ENCODE measurements at places on chromosomes 11 and 22.

GRCh38 chr11:67437082-67437808 is at the start of gene PTPRCAP:
Gene PTPRCAP (minus strand): TSS chr11:67437682. CDS start chr11:67437619, 63 bp downstream.
- no peak for DNase-seq

DNA sequence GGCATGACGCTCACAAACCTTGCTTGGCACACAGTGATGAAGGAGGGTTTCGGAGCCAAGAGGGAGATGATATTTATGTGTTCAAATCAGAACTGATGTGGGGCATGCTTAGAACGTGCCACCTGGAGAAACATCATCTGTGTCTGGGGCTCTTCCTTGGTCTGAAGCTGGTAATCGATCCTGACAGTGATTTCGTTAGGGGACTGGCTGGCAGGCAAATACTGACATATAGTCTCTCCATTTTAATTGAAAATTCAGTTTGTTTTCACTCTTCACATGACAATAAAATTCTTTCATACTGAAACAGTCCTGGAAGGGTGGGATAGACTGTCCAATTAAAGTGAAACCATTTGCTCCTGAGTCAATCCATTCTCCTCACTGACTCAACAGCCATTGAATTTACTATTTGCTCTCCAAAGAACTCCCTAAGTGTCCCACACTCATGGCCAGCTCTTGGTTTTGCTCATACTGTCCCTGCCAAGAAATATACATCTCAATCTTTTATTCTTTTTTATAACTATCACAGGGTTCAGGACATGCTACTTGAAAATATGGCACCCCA is 134.8 kb downstream of the TRPC6 start:
- DNase-seq: no peak

- DNase-seq: no peak
Observed at GRCh38 chr22:20426259-20426615, 11.4 kb downstream of the SCARF2 start.

- peak; percentile 24 for DNase-seq
Observed at GRCh38 chr11:2930704-2931419, 1.6 kb upstream of the PHLDA2 start.

DNA sequence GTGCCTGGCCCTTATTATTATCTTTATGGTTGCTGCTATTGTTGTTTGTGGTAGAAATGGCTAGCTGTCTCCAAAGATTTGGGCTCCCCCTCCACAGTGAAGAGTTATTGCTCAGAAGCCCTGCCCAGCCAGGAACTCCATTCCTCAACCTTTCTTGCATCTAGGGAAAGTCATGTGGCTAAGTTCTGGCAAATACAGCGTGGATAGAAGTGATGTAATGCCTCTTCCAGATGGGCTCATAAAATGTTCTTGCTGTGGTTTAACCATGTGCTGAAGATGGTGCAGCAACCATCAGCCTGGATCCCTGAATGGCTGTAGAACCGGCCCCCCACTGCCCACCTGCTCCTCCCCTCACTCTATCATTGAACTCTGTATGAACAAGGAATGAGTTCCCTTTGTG is 203.5 kb upstream of the E2F8 start:
- DNase-seq: no peak

GRCh38 chr11:74538680-74539079 is 45.2 kb upstream of the LIPT2 start:
- DNase-seq: no peak

DNA sequence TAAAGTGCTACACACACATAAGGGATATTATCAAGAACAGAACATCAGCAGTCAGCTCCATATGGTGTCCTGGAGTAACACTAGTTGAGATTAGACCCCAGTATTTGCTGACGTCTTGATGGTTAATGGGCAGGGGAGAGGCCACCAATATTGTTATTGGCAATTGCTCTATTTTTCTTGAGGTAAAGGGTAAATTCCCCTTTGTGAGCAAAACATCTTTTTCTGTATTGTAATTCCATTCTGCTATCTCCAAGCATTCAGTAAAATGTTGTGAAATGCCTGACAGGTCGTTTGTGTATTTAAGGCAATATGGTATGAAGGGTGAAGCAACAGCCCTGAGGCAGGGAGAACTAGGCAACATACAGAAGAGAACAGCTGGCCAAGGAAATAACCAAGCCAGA is 21.9 kb downstream of the PC start:
- DNase-seq: no peak

- DNase-seq: no peak
Observed at GRCh38 chr22:42992092-42992491, 22.9 kb downstream of the PACSIN2 start.

DNA sequence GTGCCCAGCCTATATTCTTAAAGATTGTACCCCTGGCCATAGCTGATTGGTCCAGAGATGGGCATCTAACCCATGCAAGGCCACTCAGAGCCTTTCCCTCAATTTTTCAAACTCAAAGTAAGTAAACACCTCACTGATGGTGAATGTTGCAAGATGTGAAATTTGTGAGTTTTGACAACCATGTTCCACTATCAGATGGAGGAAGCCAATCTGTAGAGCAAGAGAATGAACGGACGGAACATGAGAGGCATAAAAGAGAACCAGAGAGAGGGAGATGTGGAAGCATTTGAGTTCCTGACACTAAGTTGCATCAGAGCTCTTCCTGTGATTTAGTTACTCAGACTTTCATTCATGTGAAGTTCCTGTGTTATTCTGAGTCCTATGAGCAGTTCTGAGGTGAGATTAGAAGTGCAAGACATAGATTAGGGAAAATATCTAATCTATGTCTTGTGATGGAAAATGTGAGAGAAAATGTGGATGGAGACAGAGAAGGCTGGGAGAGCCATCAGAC is 73.3 kb downstream of the PRSS23 start:
- DNase-seq: no peak

DNA sequence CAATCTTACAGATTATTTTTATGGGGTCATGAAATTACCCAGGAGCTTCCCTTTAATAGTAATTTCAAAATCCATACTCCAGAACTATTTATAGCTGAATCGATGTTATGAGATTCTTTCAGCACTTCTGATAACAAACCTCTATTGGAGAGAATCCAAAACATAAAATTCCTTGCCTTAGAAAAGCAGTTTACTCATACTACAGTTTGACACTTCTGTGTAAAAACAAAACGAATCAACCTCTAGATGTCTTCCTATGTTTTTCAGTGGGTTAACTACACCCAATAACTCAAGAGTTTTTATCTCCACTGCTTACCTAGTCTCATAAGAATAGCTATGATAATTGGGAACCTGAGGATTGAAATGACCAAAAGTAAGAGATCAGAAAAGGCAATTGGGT is 35.6 kb downstream of the KIF18A start:
- no peak for DNase-seq

GRCh38 chr11:6419009-6419631 is at the start of gene APBB1:
Gene APBB1 (minus strand): TSS chr11:6419094. CDS start chr11:6411347, 7,747 bp downstream.
- DNase-seq: peak; percentile 75

GRCh38 chr11:131980888-131981668 is 610.7 kb downstream of the NTM start:
- DNase-seq: no peak

DNA sequence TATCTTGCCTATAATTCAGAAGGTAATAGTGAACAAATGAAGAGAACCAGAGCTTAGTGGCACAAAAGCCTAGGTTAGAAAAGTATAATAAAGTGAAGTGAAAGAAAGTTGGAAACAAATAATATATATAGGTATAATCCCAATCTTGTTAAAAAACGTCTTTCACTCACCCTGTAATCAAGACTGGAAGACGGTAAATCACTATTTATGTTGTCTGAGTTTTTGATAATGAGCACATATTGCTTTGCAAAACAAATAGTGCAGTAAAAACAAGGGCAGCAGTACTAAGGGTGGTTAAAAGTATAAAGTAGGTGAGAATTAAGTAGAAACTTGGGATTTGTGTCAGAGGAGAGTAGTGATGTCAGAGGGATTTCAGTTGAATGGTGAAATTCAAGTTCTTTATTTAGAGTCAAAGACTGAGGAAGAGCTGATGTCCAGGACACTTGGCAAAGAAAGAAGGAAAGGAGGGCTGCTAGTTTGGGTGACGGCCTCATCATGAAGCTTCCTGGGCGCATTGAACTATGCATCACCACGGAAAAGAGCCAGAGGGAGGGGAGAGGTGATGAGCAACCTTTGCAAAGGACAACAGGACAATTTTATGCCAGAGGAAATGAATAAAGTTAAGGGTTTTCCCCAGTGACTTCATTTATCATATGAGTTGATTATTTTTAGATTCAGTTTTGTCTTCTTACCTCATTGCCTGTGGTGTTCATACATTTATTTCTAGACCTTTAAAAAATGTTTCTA is 11.4 kb downstream of the NCAM1 start:
- no peak for DNase-seq

DNA sequence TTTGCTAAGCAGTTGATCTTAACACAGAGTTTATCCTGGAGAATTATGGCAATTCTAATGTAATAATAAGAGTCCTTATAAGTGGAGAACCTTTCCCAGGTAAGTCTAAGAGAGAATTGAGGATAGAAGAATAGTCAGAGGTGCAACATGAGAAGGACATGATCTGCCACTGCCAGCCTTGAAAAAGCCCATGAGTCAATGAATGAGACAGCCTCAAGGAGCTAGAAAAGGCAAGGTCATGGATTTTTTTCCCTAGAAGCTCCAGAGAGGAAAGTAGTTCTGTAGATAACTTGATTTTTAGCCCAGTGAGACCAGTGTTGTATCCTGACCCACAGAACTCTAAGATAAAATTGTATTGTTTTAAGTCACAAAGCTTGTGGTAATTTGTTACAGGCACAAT is 16.9 kb downstream of the MS4A6A start:
- no peak for DNase-seq

GRCh38 chr11:130872102-130872501 is 44.2 kb downstream of the SNX19 start:
- DNase-seq: no peak

- no peak for DNase-seq
Observed at GRCh38 chr11:69447786-69448185, 33.7 kb upstream of the LINC01488 start.

DNA sequence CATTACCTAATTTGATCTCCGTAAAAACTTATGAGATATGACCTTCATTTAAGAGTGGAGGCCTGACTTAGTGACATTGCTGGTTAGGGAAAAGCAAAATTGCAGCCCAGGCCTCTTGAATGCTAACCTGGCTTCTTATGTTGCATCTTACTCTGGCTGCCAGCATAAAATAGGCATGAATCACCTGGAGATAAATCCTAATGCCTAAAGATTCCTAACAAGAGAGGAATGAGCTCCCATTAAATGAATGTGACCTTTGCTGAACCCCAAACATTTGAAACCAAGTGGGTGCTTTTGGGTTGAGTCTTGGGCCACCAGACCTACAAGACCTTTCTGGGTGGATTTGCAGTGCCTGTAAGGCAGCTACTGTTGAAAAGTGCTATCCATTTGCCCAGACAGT is 1145.6 kb upstream of the TENM4 start:
- no peak for DNase-seq

DNA sequence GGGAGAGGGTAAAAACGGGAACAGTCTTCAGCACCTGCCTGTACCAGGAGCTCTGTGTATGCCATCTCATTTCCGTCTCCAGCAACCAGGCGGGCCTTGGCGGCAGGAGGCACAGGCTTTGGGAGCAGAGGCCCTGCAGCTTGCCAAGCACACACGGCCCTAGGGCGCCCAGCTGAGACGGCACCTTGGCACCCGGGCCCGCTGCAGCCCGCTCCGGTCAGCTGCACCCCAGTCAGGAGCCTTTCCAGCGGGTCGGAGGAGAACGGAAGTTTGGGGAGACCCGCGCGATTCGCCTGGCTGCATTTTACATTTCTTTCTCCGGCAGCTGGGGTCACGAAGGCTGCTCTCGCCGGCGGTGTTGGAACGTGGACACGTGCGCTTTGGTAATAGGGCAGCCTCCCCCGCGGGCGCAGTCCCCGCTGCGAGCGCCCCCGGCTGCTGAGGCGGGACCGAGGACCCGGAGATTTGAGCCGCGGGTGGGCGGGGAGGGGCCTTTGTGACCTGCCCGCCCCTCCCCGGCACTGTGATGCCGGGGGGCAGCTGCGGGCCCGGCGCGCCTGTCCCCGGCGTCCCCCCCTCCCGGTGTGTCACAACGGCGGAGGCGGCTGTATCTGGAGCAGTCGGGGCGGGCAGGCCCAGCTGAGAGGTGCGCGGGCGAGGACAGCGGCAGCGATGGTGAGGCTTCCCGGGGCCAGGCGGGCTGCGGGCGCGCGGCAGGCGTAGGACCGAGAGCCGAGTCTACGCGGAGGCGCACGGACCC is at the start of gene TUBA8:
TSS of gene TUBA8 (plus strand) at position 616 of the 760 bp plus-strand sequence. CDS start at position 673, 57 bp downstream.
- DNase-seq: peak; percentile 30

DNA sequence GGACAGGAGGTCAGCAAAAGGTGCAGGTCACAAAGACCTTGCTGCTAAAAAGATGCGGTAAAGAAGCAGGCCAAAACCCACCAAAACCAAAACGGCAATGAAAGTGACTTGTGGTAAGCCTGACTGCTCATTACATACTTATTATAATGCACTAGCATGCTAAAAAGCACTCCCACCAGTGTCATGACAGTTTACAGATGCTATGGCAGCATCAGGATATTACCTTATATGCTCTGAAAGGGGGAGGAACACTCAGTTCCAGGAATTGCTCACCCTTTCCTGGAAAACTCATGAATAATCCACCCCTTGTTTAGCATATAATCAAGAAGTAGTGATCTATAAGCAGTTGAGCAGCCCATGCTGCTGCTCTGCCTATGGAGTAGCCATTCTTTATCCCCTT is 45.2 kb upstream of the SLC5A12 start:
- no peak for DNase-seq

GRCh38 chr11:124109377-124109776 is 5.9 kb upstream of the VWA5A start:
- DNase-seq: no peak

DNA sequence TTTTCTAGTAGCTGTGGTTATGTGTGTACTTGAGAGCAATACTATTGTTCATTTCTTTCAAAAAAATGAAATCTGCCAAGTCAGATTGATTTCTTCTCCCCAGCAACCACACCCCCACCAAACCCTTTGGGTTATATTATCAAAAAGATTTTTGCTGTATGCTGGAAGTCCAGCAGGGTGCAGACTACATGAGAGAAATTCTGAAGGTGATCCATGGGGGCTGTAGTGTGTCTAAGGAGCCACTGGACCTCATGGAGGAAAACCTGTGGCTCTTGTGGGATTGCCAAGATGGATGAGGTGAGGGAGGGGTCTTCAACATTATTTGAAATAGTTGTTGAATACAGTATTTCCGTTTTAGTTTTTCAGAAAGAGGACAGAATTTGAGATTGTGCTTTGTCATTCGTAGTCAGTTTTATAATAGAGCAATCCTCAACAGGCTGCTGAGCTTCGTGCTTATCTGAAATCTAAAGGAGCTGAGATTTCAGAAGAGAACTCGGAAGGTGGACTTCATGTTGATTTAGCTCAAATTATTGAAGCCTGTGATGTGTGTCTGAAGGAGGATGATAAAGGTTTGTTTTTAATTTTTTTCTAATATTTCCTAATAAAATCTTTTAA is 3.1 kb downstream of the EIF3M start:
- DNase-seq: no peak

GRCh38 chr11:87038235-87038977 is 672 bp downstream of the TMEM135 start:
- DNase-seq: no peak

GRCh38 chr11:60315871-60316270 is 11.2 kb upstream of the MS4A6E start:
- peak; percentile 35 for DNase-seq

All from neuronal stem cell (in vitro differentiated cells).